ENCODE measurements at places on chromosomes 5 and 9.

GRCh38 chr9:86733929-86734328 lies 213.4 kb downstream of the GAS1 start:
- DNase-seq, result no peak

DNA sequence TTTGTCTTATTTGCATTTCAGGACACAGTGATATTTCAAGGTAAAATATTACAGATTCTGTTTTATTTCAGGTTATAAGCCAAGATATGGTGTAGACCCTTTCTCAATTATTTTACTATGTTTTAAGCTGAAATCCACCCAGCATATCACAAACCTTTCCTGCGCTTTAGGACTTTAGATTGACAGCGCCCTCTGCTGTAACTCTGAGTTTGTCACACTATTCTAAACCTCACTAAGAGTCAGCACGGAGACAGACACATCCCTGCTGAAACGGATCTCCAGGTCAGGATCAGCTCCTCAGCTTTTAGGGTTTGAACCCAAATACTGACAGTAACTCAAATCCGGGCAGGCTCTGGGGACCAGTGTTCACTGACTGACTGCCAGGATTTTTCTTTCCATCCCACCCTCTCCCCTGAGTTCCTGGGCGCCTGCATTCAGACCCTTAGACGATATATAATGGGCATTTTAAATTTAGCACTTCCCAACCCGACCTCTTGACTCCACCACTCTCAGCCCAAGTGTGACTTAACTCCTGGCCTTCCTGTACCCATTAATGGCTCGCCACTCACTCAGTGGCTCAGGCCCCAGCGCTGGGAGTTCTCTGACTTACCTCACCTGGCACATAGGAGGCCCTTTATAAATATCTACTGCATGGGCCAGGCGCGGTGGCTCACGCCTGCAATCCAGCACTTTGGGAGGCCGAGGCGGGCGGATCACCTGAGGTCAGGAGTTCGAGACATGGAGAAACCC lies 33.5 kb downstream of the TLX3 start:
- DNase-seq, result no peak

DNA sequence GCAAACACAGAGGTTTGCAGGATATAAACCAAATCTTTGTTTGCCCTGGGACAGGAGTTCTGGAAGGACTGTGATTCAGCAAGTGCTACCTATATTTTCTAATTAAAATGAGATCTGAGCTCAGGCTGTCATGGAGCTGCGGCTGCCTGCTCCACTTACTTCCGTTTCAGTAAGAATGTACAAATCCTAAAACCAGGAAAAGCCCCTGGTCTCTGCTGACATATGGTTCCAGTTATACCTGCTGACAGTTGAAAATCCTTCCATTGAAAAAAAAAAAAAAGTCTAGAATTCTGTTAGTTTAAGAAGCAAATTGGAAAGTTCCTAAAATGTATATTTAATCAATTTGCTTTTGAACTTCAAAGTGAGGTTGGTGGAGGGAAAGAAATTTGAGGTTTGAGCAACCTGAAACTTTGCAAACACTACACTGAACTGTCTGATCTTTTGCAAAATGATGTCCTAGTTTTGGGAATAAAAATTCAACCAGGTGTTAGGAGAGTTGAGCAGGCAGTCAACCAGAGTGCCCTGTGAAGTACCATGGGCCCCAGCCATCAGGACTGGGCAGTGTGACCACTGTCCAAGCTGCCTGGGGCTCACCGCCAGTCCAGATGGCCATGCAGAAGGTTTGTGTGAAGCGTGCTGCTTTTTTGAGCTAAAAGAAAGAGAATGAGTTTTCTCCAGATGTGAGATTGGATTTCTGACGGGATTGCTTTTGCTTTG lies 50.6 kb downstream of the SHB start:
- DNase-seq, result no peak

GRCh38 chr5:96652769-96653454 lies 9.3 kb upstream of the CAST start:
- DNase-seq, result no peak

- DNase-seq, result no peak
Measured at GRCh38 chr5:39440192-39440957, 15.6 kb upstream of the DAB2 start.

DNA sequence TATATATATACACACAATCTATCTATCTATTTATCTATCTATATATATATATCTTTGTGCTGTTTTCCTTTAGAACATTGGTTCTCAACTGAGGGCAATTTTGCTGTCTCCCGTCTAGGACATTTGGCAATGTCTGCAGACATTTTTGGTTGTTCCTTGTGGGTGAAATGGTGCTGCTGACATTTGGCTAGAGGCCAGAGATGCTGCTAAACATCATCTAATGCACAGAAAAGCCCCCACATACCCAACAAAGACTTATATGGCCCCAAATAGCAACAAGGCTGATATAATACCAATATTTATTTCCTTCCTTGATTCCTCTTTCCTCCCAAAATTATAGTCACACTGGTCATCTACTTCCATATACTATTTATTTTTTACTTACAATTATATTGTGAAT lies 197.5 kb downstream of the TRPM3 start:
- DNase-seq, result no peak

GRCh38 chr5:171481571-171482433 lies 62.4 kb downstream of the FGF18 start:
- no peak for DNase-seq

- DNase-seq, result no peak
Measured at GRCh38 chr9:132694144-132694543, 23.9 kb downstream of the GTF3C4 start.

DNA sequence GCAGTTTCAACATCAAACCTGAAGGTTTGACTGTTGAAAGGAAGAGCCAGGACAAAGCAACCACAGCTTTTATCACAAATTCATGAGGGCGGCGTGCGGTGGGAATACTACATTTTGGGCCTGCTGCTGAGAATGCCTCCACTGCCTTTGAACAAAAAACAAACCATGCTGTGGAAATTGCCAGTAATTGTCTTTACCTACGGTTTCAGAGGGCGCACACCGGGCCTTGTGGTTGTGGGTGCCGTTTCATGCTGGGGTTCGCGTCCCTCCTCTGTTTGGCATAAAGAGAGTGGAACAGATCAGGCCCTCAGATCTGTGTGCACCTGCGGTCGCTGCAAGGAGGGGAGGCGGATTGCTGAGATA lies 27.6 kb upstream of the TCF7 start:
- DNase-seq, result no peak

DNA sequence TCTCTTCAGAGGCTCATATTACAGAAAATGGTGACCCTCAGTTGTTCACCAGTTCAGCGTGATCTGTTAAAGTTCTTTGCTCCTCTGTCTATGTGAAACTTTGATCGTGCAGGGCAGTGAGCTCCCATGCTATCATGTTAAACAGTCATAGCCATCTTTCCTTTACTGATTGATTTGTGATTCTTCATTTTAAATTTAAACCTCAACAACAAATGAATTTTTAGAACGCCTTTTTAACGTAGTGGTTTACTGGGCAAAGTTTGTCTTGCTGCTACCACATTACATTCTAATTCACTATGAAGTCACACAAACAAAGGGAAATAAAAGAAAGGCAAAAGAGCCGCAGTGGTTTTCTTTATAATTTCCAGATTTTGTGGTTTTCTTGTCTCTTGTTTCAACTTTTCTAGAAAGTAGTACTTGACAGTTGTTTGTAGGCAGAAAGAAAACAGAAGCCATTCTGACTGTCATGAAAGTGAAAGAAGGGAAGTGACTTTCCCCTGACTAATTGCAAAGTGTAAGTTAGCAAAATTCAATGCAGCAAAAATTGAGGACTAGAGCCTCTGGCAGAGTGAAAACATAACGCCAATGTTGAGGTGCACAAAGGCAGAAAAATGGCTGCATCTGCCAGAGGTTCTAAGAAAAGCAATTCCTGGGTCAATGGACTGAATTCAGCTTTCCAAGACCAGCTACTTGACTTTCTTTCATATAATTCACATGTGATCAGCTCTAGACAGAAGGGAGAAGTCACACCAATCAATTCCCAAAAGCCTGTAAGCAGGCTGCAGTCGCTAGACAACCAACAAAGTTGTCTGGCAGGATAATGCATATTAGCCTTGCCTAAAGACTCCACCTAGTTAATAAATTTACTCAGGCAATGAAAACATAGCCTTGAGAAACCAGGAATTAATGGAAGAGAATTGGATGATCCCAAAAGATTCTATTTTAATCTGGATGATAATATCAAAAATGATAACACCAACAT lies 7.1 kb upstream of the IFNA6 start:
- DNase-seq, result no peak

DNA sequence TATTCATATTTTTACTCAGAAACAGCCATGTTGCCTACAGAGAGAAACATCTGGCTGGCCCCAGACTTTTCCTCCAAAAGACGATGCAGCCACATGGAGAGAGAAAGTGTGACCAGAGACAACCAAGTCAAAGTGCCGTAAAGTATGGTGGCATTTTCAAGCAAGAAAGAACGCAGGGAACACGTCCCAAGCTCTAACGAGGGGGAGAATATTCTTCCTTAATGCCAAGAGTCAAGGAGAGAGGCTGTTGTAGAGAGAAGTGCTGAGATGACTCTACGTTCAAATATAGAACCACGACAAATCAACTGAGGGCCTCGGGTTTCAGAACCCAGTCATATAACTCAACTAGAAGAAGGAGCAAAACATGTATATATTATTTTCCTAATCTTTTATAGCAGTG lies 55.9 kb downstream of the FNBP1 start:
- no peak for DNase-seq

- DNase-seq, result no peak
Measured at GRCh38 chr9:99366621-99367020, 144.5 kb downstream of the SEC61B start.

DNA sequence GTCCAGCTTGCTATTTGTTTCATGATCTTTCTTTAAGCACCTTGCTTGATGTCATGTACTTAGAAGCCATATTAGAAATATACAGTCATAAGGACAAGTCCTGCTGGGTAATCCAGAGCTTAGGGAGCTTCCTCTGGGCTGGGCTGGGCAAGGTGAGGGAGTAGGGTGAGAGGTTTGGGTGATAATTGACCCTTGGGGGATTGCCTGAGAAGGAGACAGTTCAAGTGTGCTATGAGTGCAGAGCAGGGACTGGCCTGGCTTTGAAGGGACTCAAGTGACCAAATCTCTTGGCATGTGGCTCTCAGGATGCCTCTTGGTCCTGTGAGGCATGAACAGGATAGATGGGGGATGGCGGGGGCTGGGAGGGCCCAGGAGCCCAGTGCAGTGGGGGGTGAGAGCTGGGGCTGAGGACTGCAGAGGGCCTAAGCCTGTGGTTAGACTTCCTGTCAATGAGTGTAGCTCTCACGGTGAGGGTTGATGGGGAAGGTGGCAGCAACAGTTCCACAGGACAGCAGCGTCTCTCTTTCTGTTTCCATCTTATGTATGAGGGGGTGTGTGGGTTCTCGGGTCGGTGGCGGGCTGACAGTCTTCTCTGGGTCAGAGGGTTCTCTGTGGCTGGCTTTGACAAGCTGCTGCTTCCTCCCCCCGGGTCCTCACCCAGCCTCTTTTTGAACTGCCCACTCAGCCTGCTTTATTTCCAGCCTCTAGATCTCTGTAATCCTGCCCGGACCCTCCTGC lies 53.5 kb downstream of the RGS3 start:
- no peak for DNase-seq

DNA sequence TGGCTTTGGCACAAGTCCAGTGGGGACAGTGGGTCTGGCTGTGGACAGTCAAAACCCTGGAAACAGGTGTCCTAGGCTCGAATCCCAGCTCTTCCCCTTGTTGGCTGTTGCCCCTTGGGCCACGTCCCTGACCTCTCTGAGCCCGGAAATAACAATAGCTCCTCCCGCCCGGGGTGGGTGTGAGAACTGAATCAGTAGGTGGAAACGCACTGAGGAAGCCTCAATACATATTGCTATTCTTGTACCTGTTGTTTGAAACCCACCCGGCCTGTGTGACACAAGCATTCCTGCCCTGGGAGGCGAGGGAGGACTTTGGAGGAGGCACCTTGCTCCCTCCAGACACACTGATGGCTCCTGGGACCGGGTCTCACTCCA lies 134.1 kb downstream of the OLFM1 start:
- no peak for DNase-seq

DNA sequence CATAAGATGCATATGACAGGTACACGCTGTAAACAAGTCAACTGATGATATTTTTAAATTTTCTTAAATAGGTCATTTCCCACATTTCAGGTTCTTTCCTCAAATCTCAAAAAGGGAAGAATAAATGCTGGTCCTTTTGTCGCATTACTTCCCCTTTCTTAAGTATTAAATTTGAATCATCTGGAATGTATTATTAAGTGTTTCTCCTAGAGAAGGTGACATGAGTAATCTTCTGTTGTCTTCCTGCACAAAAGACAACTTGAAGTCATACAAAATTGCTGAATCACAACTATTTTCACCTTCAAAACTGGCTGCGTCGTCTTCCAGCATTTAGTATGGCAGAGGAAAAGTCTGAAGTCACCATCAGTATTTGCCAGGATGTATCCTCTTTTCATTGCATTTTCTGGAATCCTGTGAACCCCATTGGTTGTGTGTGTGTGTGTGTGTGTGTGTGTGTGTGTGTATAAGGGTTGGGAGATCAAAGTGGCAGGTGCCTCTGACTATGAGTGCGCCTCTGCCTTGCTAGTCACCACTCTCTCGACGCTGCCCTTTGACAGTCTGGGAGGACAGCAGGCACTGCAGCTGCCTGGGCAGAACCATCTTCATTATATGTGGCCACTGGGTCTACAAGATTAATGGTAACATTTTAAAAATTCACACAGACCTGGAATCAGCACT lies 86.9 kb downstream of the MVB12B start:
- no peak for DNase-seq

DNA sequence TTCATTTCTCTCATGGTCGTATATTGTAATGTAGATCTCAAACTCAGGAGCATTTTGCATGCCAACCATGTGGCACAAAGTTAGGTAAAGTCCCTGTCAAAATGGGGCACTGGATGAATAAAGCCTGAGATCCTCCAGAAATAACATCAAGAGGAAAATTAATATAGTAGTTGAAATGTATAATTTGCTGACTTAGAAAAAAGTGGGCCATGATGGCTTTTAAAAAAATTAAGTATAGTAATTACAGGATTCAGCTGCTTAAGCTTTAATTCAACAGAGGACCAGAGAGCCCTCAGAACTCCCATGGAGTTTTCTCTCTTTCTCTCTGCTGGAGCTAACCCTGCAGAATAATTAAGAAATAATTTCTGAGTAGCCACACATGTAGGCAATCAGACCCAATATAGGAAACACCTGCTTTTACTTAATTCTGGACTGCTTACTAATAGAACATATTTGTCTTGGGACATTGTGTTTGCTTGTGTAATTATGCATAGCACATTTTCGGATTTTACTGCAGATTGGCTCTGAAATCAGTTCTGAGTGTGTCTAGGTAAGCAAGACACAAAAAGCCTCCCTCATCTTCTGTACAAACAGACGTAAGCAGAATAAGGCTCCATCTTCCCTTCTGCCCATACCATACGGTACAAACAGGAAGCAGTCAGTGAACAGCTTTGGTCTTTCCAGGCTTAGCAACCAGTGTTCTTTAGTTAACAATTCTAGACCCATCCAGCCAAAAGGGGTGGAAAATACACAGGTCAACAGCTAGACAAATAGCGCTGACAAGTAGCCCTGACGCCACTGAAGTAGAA lies 26.5 kb upstream of the PCSK1 start:
- DNase-seq, result no peak

GRCh38 chr5:178644826-178645545 lies 18.1 kb upstream of the CLK4 start:
- no peak for DNase-seq

Data from NCI-H446 (cell line).